ENCODE measurements at places on chromosomes 1 and 21.
A peak's percentile ranks its signal among the peaks of the same experiment; 100 is the strongest.

DNA sequence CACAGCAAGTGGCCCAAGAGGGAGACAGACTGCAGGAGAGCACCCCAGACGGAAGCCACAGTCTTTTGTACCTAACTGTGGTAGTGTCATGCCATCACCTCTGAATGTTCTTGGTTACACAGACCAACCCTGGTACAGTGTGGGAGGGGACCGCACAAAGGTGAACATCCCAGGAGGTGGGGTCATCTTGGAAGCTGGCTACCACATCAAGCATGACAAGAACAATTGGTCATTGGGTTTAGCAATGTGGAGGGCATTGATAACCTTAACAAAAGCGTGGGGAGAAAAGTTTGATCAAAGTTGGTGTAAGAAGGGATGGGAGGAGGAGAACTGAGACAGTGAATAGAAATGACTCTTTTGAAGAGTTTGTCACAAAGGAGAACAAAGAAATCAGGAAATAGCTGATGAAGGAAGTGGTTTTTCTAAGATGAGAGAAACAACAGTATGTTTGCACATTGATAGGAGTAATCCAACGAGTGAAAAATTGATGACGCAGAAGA, 87.1 kb upstream of the CACNA1E start:
- DNase-seq = peak; percentile 27

GRCh38 chr1:111030590-111030989, 66.9 kb upstream of the LRIF1 start:
- DNase-seq = peak; percentile 59

- DNase-seq = no peak
These were observed 60.1 kb downstream of the KCNAB2 start for GRCh38 chr1:6105763-6106162.

- DNase-seq = no peak
These were observed 6.8 kb downstream of the LAPTM5 start for GRCh38 chr1:30750731-30751291.

- no peak for DNase-seq
These were observed 208.1 kb downstream of the PATJ start for GRCh38 chr1:61950418-61950817.

All from stimulated activated CD4-positive, alpha-beta T cell treated with anti-CD3 and anti-CD28 coated beads, Interleukin-2, amount 100 ng/mL, for 24 hours (primary cell).